ENCODE measurements at places on chromosomes 2 and 18. TPM values are rescaled to one million over a fixed set of nuclear protein-coding genes. Genes with fewer than 3 reads are reported as not detected.

DNA sequence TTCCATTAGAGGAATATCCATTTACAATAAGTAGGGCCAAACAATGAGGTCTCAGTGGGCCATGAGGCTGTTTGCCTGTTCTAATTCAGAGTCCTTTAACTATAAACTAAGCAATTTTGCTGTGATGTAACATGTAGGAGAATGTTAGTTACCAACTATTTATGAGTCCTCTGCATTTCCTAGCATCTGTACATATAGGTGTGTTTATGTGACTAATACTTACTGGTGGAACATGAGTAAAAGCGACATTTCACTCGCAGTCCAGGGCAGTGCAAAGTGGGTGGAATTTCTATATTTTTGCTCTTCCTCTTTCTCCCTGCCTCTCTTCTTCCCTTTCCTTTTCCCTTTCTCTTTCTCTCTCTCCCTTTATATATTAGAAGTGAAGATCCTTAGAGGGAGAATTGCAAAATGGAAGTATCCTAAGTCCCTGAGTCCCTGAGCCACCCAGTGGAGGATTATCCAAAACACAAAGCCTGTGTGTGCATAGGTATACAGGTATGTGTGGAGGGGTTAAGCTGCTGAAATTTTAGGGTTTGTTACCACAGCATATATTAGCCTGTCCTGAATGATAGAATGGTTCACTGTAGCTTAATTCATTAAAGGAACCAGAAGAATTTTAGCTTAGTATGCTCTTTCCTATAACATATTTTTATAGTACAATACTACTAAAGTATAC lies 487.0 kb upstream of the FANCL start:
- no peak overlapping the region for H3K4me3 ChIP-seq
- no peaks in the 10 kb centered on the region for H3K36me3 ChIP-seq
- no peaks in the 10 kb centered on the region for H3K4me1 ChIP-seq
- no peak for DNase-seq

DNA sequence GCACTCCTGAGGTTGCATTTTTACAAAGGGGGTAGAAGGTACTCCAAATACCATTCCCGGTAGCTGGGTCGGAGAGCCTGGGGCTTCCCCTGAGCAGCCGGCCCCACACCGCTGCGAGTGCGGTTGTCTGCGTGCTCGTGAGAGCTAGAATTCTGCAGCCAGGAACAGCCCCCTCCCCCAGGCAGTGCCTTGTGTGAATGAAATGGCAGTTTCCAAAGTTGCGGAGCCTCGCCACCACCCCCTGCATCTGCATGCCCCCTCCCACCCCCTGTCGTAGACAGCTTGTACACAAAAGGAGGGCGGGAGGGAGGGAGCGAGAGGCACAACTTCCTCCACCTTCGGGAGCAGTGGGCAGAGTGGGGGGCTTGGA lies 1.1 kb downstream of the MYCN start:
- peaks cover 59% of the 10 kb centered on the region for H3K4me1 ChIP-seq
- DNase-seq = peak; percentile 69
- H3K4me3 ChIP-seq = peak overlapping the region; percentile 100
- peaks cover 7% of the 10 kb centered on the region for H3K27me3 ChIP-seq

GRCh38 chr2:175823002-175823706 lies 178.9 kb downstream of the LNPK start:
- DNase-seq = no peak
- peak overlapping the region; percentile 35 for H3K4me3 ChIP-seq
- H3K4me1 ChIP-seq = peaks cover 28% of the 10 kb centered on the region
- H3K36me3 ChIP-seq = peaks cover 5% of the 10 kb centered on the region

DNA sequence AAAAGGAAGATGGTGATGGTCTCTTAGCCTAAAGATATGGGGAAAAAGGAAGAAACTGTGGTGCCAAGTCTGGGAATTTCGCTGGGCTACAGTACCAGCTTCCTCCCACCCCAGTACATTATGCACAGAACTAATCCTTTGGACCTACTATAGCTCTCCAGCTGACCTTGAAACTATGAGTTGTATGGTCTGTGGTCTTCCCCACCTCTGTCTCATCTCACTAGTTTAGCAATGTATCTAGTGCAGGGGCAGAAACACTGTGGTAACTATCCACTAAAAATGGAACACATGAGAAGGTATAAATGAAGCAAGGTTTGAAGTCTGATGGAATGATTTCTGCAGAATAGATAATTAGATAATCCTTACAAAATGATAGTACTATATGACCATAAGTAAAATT lies 190.4 kb upstream of the CCDC150 start:
- no peak for DNase-seq
- H3K27me3 ChIP-seq = no peaks in the 10 kb centered on the region
- H3K27ac ChIP-seq = no peak overlapping the region
- no peaks in the 10 kb centered on the region for H3K36me3 ChIP-seq

- H3K4me1 ChIP-seq = no peaks in the 10 kb centered on the region
- no peak overlapping the region for H3K4me3 ChIP-seq
- H3K27me3 ChIP-seq = no peaks in the 10 kb centered on the region
- no peak for DNase-seq
- no peaks in the 10 kb centered on the region for H3K36me3 ChIP-seq
- no peak overlapping the region for H3K27ac ChIP-seq
These were observed 182.4 kb downstream of the CTNNA2 start for GRCh38 chr2:79695248-79695647.

DNA sequence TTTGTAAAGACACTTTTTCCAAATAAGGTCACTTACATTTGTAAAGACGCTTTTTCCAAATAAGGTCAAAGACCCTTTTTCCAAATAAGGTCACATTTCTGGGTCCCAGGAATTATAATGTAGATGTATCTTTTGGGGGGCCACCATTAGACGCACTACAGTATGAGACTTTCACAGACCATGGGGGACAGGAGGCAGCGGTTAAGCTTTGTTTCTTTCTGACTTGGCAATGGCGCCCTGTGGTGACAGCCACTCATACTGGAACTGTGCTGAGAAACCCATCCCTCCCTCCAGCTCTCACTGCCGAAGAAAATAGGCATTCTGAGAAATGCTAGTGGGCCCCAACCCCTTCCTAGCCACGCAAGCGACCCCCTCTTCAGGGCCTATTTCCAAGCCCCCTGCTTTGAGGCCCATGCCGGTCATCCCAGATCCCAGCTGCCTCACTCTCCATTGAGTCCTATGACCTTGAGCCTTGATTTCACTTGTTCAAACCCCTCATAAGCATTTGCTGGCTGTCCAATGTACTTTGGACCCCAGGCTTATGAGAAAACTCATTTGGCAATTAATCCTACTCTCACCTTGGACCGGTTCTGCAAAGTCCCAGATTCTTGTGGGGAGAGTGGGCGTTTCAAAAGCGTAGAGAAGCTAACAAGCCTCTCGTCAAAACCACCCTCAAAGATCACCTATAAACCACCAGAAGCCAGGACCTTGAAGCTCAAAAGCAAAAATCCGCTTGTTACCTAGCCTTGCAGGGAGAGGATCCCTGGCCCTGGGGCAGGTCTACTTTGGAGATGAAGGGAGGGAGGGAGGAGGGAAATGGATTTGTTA lies 11.3 kb upstream of the SPATA3 start:
- H3K36me3 ChIP-seq = no peaks in the 10 kb centered on the region
- no peak overlapping the region for H3K27ac ChIP-seq
- no peaks in the 10 kb centered on the region for H3K27me3 ChIP-seq
- no peak for DNase-seq

DNA sequence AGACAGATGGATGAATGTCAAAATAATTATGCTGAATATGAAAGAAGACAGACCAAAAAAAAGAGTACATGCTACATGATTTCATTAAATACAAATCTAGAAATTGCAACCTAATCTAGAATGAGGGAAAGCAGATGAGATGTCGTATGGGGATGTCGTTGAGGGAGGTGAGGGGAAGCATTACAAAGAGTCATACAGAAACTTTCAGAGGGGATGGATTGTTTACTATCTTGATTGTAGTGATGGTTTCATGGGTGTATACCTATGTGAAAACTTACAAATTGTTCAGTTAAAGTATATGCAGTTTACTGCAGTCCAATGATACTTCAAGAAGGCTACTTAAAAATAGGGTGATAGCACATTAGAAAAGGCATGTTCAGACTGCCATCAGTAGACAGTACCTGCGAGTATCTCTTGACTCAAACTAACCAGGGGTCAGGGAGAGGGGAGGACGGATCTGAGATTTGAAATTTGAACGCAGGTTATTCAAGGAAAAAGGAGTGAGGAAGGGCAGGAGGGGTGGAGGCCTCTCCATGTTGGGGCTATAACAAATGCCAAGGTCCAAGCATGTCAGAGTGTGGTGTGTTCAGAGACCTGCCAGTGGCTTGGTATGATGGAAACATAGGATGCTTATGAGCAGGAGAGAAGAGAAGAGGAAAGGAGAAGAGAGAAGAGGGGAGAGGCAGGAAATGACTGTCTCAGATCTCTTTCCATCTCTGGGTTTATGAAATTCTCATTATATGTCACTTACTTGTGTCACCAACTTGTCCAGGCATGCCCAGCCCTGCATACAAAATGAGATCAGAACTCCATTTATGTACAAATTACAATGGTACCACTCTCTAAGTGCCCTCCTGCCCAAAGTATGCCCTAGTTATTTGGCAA lies 257.3 kb upstream of the CXCR4 start:
- peaks cover 41% of the 10 kb centered on the region for H3K4me1 ChIP-seq
- no peak overlapping the region for H3K27ac ChIP-seq
- H3K27me3 ChIP-seq = no peaks in the 10 kb centered on the region
- H3K36me3 ChIP-seq = no peaks in the 10 kb centered on the region
- H3K4me3 ChIP-seq = no peak overlapping the region

DNA sequence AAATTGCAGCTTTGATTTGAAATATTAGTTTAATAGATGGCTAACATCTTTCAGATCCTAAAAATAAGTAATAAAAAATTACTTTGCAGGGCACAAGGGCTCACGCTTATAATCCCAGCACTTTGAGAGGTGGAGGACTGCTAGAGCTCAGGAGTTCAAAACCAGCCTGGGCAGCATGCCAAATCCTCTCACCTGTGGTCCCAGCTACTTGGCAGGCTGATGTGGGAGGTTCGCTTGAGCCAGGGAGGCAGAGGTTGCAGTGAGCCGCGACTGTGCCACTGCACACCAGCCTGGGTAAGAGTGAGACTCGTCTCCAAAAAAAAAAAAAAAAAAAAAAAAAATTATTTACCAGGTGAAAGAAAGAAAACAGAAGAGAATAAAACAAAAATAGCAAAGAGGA lies 449.8 kb downstream of the NRXN1 start:
- H3K36me3 ChIP-seq = no peaks in the 10 kb centered on the region
- H3K4me1 ChIP-seq = no peaks in the 10 kb centered on the region
- no peak overlapping the region for H3K27ac ChIP-seq

DNA sequence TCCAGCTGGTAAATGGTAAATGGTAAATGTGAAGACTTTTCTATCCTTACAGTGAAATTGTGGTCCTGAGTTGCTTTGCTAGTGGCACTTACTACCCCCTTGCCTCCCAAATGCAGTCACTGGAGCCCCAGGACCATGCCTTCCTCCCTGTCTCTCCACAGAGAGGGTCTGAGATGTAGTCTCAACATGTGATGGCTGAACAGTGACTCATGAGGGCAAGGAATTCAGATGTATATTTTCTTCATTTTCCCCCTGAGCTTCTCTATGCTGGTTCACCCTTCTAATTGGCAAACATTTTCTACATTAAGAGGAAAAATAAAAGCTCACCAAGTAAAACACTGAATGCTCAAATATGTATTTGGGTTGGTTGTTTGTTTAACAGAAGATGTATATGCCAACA lies 232.0 kb downstream of the SH3BP4 start:
- no peak overlapping the region for H3K4me3 ChIP-seq
- H3K36me3 ChIP-seq = peaks cover 6% of the 10 kb centered on the region
- H3K4me1 ChIP-seq = peaks cover 57% of the 10 kb centered on the region
- no peak overlapping the region for H3K27ac ChIP-seq
- DNase-seq = no peak
- H3K27me3 ChIP-seq = peaks cover 2% of the 10 kb centered on the region

DNA sequence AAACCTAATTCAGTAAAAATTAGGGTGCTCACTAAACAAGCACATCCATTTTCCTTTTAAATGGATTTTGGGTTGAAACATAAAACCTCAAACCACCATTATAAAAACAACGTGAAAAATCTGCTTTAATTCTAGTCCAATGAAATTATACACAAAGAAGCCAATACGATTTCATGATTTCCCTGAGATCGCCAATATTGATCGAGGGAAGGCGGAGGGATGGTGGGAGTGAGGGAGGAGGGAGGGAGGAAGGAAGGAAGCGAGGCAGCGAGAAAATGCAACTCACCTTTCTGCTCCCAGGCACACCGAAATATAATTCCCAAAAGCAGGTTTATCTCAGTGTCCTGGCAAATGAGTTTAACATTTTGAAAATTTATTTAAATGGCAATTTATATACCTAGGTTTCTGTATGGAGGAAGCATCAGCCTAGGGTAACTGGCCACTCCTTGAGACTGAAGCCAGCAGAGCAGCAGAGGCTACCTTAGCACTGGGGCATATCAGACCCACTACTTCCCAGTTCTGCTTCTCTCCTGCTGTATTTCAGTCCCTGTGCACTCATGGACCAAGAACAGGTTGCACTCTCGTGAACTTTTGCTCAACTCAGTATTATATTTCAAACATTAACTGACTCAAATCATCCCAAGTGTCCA lies 2.3 kb upstream of the ONECUT2 start:
- peaks cover 54% of the 10 kb centered on the region for H3K4me1 ChIP-seq
- H3K4me3 ChIP-seq = peak overlapping the region; percentile 90
- H3K36me3 ChIP-seq = no peaks in the 10 kb centered on the region
- no peak overlapping the region for H3K27ac ChIP-seq
- peaks cover 96% of the 10 kb centered on the region for H3K27me3 ChIP-seq
- no peak for DNase-seq

DNA sequence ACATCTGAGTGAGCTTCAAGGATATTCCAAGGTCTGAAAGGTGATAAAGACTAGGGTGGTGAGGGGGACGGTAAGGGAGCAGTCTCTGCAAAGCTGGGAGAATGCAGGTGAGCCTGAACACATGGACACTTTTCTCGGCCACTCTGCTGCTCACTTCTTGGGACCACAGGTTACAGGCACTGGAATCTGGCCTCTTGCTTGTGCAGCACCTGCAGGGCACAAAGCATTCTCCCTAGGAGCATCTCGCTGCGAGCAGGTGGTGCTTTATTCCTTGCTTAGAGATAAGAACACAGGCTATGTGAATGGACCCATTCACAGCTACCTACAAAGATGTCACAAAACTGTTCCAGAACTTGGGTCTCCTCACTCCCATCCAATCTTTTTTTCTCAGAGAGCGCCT lies 153.2 kb downstream of the DDX1 start:
- no peak overlapping the region for H3K4me3 ChIP-seq
- H3K36me3 ChIP-seq = peaks cover 9% of the 10 kb centered on the region
- no peaks in the 10 kb centered on the region for H3K27me3 ChIP-seq
- H3K4me1 ChIP-seq = peaks cover 32% of the 10 kb centered on the region
- H3K27ac ChIP-seq = no peak overlapping the region
- no peak for DNase-seq

The RMND5A gene
- total RNA-seq = 36.2 TPM

The RETSAT gene
- 25.2 TPM for total RNA-seq

The TDRD15 gene
- total RNA-seq = not detected

The CAPN14 gene
- 0.47 TPM for total RNA-seq
